ENCODE measurements at places on chromosomes 4 and X.

DNA sequence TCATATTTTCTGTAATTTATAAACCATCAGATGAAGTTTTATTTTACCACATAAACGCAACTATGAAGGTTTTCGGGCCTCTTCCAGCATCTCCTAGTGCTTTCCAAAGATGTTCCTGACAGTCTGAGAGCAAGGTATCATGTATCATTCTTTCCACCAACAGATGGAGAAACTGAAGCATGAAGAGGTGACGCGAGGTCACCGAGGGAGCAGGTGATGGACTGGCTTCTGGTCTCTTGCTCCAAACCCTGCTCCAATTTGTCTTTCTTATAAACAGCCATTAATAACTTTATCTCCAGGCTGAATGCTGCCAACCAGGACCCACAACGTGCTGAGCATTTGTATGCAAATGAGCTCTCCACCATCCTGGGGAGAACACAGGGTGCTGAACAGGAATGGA is 86.3 kb upstream of the MAML3 start:
- DNase-seq: no peak

- no peak for DNase-seq
These were observed 1.5 kb downstream of the MAN2B2 start for GRCh38 chr4:6576512-6576911.

- DNase-seq: no peak
These were observed 115.9 kb downstream of the NSUN7 start for GRCh38 chr4:40865696-40866095.

DNA sequence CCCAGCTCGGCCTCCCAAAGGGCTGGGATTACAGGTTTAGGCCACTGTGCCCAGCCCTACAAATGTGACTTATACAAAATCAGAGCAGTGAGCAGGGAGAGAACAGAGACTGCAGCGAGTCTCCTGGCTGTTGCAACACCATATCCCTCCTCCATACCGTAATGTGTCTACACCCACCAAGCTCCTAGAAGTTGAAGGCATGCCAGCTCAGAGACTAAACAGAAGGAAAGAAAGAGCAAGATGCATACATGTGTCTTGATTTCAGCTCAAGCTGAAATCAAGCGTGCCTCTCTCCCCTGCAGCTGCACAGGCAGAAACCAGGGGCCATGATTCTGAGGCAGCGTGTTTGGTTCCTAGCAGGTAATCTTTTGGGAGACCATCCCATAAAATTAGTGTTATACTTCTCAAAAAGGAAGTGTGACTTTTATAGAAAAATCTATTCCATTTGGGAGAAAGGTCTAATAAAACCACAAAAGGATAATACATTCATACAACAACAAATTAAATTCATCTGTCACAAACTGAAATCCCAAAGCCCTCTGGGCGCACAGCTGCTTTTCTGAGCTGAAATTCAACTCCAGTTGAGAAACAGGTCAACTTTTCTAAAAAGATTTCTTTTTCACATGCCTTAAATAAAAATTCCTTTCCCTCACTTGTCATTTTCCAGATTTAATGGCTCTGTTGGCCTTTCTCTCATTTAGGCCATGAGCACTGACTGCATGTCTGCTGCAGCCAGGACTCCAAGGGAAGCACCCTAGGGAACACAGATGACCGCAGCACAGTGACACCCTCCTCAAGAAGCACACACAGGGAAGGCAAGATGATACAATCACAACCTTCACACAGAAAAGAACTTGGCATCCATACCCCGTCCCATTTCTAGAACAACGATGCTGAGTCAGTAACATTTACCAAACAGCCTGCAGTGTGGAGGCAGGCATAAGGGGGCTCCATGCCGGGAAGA is 34.4 kb downstream of the AFAP1 start:
- no peak for DNase-seq

GRCh38 chr4:99879458-99879857 is 14.8 kb downstream of the LAMTOR3 start:
- no peak for DNase-seq

DNA sequence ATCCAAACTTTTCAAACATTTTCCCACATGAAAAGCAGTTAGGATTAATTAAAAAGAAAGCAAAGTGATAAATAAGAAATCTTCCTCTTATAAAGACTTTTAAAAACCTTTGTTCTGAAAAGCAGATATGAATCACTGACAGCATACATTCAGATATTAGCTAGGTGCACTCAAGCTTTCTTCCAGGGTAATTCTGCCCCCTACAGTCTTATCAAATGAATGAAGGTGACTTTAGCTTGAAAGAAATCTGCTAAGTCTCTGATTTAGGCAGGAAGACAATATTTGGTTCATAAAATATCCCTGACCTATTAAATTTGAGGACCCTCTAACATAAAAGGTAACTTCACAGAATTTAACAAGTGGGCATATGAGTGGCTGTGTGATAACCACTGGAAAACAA is 209.1 kb upstream of the FAM47A start:
- DNase-seq: no peak

- no peak for DNase-seq
These were observed 115.7 kb downstream of the PWWP3B start for GRCh38 chrX:106283841-106284240.

DNA sequence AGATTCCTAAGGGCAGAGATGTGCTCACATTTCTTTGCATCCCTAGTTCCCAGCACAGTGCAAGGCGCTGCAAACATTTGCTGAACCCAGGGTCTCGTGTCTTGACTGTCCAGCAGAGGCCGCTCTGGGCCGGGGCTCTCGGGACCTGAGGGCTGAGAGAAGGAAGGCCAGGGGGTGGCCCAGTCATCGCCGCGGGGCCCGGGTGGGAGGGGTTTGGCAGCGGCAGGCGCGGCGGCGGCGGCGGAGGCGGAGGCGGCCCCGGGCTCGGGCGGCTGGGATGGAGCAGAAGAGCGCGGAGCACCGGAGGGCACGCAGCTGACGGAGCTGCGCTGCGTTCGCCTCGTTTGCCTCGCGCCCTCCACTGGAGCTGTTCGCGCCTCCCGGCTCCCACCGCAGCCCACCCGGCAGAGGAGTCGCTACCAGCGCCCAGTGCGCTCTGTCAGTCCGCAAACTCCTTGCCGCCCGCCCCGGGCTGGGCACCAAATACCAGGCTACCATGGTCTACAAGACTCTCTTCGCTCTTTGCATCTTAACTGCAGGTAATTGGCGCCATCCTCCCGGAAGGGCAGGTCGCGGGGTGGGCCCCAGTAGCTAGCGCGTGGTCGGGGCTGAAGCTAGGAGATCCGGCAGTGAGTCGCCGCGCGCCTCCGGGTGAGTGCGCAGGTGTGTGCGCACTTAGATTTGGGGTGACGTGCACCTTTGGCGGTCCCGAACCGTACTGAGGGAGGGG is at the start of gene PARM1:
Gene PARM1 (plus strand): TSS at position 285 of the 730 bp plus-strand sequence. CDS start 212 bp downstream, at position 497.
- peak; percentile 12 for DNase-seq

- DNase-seq: no peak
These were observed 51.5 kb downstream of the HMGB2 start for GRCh38 chr4:173282626-173283025.

DNA sequence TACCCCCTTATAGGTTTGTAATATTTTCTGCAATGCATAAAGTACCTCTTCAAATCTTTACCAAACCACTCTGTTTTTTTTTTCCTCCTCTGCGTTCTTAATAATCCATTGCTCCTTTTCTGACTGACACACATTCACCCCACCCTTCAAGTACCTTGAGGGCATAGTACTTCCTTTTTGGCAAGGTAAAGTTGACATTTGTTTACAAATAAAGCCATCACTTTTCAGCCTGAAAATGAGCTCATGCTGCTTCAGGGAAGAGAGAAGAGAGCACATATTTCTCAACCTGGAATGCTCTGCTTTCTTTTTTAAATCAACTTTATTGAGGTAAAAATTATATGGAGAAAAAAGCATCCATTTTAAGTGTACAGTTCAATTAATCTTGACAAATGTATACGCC is 113.9 kb downstream of the AGTR2 start:
- DNase-seq: no peak

DNA sequence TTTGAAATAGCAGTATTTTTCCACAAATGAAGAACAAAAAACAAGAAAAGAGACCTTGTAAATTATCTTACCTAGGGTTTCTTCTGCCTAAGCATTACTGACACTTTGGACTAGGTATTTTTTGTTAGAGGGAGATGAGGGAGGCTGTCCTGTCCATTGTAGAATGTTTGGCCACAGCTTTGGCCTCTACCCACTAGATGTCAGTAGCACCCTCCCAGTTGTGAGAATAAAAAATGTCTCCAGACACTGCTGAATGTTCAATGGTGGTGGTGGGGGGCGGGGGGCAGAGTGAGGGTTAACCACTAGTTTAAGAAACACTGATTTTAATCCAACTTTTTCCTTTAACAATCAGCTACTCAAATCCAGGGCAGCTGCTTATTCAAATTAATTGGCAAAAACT is 25.8 kb downstream of the OTUD4 start:
- no peak for DNase-seq

GRCh38 chr4:90226734-90227133 is 99.5 kb downstream of the CCSER1 start:
- DNase-seq: no peak

GRCh38 chr4:57631147-57631546 is 521.0 kb upstream of the IGFBP7 start:
- DNase-seq: no peak

DNA sequence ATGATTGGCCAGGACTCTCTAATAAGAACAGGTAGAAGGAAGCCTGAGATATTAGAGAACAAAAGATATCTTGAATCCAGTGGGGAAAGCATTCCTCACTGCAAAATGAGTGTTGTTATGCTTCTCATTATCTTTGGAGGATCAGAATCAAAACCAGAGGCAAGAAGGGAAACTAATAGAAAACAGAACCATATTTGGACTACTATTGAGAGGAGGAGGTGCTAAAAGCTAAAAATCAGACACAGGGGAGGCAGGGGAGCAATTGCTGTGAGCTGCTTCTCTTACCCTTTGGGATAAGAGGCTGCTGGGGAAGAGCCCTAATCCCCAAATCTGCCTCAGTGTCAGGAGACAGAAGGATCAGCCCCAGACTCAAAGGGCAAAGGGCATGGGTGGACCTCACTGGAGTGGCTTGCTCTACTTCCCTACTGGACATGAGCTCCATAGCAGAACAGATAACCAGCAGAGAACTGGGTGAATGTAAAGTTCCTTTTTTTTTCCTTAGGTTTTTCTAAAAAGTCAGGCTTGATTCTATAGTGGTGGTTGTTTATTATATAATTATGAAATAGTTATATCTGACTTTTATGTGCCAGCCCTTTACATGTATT is 60.1 kb downstream of the SEPTIN11 start:
- DNase-seq: no peak

- peak; percentile 16 for DNase-seq
These were observed 4.8 kb downstream of the FRMPD3 start for GRCh38 chrX:107454302-107454701.

- no peak for DNase-seq
These were observed 39.6 kb upstream of the SLC7A3 start for GRCh38 chrX:70970482-70970995.

DNA sequence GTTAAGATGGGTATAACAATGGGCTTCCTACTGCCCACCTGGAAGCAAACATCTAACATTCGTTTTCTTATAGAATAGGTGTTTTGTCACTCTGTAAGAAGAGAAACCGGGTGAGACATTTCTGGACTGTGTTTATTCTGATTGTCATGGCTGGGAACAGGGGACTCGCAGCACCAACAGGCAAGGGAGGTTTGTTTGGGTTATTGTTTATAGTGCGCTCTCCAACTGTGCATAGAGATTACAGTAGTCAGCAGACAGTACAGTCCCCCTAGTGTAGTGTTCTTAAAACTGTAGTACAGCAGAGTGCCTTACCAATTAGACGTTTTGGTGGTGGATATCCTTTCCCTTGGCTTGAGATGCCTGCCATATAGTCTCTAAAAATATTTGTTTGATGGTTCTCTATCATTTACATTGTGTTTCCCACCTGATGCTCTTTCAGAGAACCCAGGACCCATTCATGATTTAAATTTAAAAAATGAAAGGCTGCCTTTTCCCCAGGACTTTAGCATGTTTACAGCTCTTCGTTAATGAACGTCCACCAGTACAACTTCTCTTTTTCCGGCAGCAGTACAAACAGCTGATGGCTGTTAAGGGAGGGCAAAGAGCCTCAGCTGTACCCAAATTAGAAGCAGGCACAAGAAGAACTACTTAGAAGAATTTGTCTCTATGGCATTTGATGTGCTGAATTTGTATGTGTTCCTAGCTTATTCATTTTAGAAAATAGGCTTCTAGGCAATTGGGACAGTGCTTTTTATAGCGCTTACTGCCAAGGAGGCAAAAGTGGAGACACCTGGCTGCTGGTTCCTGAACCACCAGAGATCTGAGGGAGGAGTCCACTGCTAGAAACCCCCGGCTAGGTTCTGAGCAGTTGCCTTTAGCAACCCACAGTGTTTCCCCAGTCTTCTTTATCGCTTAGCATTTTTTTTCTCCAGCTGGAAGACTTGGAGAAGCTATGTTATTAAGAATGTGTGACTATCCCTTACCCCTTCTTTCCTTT is 1.0 kb upstream of the RNF150 start:
- no peak for DNase-seq

GRCh38 chr4:41323706-41324105 is 67.0 kb downstream of the UCHL1 start:
- DNase-seq: no peak

- no peak for DNase-seq
These were observed 14.8 kb upstream of the SPON2 start for GRCh38 chr4:1187182-1187581.

GRCh38 chrX:2162695-2163094 is 338.1 kb downstream of the DHRSX start:
- no peak for DNase-seq

Measured in CD4-positive, alpha-beta T cell (primary cell).